ENCODE measurements at places on chromosomes 6 and 20.

DNA sequence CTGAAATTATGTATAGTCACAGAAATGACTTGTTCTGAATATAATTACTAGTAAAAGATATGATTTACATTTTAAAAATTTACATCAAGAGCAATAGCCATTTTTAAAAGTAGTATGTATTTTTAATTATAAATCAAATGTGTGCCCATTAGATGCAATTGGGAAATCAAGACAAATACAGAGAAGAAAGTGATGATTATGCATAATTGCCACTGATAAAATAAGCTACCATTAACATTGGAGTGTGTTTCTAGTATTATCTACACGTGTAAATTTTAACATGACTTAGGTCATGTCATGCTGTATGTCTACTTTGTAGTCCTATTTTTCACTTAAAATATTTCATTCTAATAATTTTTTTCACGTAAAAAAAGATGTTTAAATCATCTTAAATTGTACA lies 22.8 kb upstream of the MEI4 start:
- DNase-seq: no peak

GRCh38 chr6:129578315-129578714 lies 131.7 kb downstream of the ARHGAP18 start:
- DNase-seq: no peak

- DNase-seq: no peak
Observed at GRCh38 chr20:1105599-1106194, 12.7 kb upstream of the PSMF1 start.

GRCh38 chr6:112415366-112415765 lies 68.2 kb downstream of the RFPL4B start:
- no peak for DNase-seq

- no peak for DNase-seq
Observed at GRCh38 chr6:42403831-42404230, 47.9 kb downstream of the TRERF1 start.

DNA sequence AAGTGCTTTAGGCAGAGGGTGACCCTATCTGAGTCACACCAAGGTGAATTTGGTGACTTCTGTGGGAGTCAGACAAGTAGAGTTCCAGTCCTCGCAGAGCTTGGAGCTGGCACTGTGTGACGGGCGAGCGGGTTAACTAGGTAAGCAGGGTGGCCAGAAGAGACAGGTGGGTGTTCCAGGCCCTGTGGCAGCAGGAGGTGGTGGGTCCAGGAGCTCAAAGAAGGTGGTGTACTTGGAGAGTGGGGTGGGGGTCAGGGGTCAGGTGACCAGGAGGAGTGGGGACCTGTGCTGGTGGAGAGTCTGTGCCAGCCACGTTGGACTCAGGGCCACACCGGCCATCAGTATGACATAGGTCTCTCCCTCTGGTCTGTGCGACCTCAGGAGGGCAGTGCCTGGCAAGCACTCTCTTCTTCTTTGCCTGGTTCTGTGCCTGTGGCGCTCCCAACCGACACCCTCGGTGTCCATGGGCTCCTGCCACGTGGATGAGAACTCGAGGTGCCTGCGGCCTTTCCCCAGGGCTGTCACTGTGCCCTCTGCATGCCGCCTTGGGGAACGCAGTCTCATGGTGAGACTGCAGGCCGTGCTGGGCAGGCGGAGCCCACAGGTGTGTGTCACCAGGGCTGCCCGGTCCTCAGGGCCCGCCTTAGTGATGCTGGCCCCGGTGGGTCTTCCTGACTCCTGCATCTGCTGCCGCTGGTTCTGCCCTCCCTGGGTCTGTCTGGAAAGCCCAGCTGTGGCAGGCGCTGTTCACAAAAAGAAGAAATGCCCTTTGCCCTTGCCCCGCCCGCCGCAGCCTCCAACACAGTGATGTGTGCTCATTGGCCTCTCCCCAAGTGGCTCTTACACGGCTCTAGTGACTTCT lies 1.6 kb downstream of the MRGBP start:
- no peak for DNase-seq

DNA sequence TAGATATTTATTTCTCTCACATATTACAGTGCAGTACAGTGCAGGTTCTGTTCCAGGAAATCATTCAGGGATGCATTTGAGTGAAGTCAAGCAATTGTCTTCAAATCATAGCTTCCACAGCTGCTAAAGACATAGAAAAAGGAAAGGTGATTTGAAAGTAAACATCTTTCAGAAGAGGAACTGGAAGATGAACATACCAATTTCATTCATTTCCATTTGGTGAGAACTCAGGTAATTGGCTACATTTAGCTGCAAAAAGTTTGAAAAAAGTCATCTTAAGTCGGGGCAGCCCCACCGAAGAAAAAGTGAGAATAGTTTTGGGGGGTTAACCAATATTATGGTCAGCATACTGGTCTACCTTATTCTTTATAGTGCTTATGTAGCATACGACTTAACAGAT lies 61.4 kb upstream of the IL20RA start:
- DNase-seq: no peak
